ENCODE measurements at places on chromosomes 6 and 20.

- DNase-seq = no peak
These were observed 613.7 kb upstream of the FLRT3 start for GRCh38 chr20:14951105-14951504.

DNA sequence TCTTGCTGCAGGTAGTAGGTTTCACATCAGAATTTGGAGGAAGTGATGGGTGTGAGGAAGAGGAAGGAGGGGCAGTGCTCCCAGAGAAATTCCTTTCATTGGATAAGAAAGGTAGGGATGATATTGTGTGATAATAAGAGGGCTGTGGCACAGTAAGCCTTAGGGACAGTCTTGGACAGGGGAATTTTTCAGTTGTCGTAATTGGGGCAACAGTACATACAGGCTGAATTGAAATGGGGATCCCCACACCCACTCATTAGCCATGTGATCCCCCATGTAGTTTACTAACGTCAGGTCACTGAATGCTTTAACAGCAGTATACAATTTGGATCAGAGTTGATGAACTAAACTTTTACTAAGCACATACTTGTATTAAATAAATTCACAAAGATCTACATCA lies 79.4 kb downstream of the FOXO3 start:
- no peak for DNase-seq

DNA sequence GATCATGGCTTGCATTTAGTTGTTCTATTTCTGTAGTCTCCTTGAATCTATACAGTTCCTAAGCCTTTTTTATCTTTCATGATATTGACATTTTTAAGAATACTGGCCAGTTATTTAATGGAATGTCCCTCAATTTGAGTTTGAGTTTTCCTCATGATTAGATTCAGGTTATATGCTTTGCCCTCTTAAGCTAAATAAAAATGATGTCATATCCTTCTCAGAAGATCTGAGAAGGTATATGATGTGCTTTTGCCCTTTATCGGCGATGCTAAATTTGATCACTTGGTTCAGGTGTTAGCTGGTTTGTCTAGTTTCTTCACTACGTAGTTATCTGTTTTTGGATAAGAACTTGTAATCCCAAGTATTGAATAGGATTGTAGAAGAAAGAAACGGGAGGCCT lies 509.8 kb upstream of the SOX4 start:
- no peak for DNase-seq

GRCh38 chr20:61350500-61351250 lies 98.6 kb downstream of the CDH4 start:
- no peak for DNase-seq

DNA sequence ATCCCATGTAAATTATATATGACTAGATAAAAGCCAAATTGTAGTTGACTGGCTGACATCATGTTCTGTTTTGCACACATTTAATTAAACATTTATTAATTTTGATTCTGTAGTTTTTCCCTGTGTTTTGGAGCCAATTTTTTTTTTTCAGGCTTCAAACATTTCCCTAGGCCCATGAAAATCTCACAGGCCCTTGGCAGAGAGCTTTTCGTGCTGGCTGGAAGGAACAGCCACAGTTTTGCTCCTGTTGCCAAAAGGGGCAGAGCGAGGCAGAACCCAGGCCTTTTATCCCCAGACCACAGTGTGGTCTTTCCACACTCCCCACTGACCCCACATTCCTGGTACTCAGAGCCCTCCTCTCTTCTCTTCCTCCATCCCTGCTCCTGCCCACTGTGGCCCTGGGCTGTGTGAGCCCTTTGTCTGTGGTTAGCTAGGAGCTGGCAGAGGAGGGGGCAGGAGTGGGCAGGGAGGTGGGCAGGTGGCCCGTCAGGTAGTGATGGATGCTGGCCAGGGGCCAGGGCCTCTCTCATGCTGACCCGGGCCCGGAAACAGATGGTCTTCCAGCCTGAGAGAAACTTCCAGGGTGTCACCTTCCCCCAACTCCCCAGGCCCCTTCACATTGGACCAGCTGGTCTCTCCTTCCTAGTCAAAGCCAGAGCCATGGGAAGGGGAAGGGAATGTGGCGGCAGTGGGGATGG lies 19.4 kb upstream of the CCM2L start:
- no peak for DNase-seq

DNA sequence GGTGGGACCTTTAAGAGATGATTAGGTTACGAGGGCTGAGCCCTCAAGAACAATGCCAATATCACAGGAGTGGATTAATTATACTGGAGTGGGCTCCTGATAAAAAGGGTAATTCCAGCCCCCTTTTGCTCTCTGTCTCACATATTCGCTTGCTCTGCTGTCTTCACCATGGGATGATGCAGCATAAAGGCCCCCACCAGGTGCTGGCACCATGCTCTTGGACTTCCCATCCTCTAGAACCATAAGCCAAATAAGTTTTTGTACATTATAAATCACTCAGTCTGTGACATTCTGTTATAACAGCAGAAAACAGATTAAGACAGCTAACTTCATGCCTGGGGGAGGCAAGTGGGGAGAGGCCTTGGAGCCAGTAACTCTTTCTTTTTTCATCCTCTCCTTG lies 9.8 kb upstream of the SNRPB start:
- no peak for DNase-seq

DNA sequence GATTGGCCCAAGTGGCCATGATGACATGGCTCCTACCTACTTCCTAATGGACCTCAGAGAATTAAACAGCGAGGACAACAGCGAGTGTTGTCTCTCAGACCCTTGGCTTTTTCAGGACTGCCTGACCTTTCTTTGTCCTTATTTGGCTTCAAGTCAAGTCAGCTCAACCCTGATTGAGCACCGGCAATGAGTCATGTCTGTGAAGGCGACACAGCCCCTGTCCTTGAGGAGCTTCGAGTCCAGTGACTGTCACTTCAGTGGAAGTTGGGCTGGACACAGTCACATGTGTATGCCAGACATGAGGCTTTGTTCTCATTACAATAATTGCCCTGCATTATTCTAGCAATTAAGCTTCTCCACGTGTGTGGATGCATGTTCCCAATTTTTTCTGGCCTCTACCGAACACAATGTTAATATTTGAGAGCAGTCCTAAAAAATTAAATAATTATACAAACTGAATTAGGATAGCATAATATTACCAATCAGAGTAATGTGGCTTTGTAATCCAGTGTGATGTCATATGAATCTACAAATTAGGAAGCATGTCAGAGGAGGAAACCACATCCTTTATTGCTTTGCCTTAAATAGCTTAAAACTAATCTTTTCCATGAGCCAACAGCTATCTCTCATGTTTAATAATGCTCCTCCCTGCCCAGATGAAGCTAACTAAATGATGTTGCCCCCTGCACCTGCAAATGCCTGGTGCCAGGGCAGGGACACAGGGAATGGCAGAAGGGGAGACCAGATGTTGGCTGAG lies 178.6 kb downstream of the CDH26 start:
- no peak for DNase-seq

DNA sequence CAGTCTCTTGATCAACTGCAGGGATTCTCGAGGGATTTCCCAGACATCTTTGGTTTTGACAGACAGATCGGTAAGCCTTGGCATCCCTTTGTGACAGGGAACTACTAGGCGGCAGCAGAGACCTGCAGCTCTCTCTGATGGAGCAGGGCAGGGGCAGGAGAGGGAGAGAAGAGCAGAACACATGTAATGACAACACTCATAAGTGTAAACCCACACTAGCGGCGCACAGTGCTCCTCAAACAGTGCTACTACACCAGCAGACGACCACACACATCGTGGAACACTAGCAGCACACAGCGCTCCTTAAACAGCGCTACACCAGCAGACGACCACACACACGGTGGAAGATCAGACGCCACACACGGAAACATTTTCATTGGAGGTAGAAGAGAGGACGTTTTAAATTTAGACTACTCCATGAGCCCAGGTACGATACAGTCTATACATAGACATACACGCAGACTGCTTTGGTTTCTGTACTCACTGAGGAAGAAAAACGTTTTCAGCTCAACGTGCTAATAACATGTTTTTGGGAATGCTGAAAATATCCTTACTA lies 94.5 kb upstream of the TRAF3IP2 start:
- DNase-seq = no peak

GRCh38 chr6:161833099-161833860 lies 559.4 kb upstream of the AGPAT4 start:
- no peak for DNase-seq

- DNase-seq = no peak
These were observed 369.0 kb downstream of the ARHGAP18 start for GRCh38 chr6:129340983-129341382.

DNA sequence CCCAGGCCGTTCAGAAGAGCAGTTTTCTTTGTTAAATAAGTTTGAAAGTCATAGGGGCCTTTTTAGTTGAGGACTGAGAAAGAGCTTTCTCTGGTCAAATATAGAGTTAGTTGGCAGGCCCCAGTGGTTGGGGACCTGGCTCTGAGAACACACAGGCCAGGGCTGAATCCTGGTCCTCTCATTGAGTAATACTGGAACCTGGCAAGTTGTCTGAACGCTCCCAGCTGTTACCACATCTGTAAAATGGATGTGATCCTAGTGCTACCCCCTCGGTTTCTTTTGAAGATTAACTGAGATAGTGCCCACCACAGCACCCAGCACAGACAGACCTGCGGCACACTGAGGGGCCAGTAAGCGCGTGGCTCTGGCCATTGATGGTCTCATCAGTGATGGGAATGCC lies 215.5 kb downstream of the ZDHHC14 start:
- no peak for DNase-seq

- DNase-seq = peak; percentile 61
These were observed 844 bp downstream of the WFDC2 start for GRCh38 chr20:45470262-45470931.

DNA sequence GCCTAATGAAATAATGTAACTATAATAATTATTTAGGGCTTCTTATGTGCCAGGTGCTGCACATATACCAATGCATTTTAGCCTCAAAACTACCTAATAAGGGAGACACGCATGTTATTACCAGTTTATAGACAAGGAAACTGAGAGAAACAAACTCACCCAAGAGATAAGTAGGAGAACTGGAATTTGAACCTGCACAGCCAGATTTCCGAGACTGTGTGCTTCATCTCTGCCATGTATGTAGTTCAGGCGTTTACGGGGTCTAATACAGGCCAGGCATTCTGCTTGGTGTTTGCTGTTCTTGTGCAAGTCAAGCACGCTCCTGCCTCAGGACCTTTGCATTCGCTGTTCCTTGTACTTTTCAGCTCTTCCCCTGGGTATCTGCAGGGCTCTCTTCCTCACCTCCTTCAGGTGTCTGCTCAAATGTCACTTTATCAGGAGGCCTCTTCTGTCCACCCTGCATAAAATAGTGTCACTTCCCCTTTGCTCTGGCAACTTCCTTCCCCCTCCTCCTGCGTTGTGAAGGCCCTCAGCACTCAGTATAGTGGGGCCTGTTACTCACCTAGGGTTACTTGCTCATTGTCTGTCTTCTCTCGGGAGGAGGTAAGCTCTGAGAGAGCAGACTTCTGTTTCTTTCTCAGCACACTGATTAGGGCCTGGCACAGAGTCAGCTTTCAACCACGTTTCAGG lies 6.1 kb upstream of the NSFL1C start:
- no peak for DNase-seq

Data from Caco-2 (cell line).